Putamen (tissue), 1 donor: ENCODE measurements at places on chromosomes 11 and 22.

- DNase-seq = no peak
Measured at GRCh38 chr11:45090607-45091006, 55.8 kb upstream of the PRDM11 start.

- peak; percentile 29 for DNase-seq
Measured at GRCh38 chr11:18115360-18116127, 9.7 kb upstream of the SAAL1 start.

DNA sequence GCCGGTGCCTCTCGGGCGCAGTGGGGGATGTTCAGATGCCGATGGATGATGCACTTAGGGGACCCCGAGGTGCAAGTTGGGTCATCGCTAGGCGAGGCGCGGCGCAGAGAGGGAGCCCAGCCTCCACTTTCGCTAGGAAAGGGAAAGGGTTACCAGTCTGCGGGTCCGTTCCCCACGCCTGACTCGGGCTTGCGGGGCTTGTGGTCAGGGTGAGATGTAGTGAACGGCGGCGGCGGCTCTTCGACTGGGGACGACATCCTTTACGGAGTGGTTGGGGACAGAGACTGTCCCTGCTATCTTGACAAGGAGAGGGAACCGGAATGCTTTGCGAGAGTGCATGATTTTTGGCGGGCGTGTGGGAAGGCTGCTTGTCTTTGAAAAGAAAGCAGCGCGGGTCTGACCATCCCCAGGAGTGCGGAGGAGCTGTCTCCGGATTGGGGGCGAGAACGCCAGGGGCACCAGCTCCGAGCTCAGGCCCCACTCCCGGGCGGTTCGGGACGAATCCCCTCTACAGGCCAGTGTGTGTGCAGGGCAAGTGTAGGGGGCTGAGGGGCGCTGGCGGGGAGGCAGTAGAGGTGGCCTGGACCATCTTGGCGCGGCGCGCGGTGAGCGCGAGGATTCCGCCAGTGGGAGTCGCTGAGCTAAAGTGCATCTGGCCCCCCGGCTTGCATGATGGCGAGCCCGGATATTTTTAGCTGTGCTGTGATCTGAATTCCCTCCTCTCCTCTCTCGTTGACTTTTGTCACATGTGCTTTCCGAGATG is 1.1 kb downstream of the FAT3 start:
- peak; percentile 52 for DNase-seq

GRCh38 chr22:21779444-21779843 is 43.9 kb upstream of the YPEL1 start:
- no peak for DNase-seq

DNA sequence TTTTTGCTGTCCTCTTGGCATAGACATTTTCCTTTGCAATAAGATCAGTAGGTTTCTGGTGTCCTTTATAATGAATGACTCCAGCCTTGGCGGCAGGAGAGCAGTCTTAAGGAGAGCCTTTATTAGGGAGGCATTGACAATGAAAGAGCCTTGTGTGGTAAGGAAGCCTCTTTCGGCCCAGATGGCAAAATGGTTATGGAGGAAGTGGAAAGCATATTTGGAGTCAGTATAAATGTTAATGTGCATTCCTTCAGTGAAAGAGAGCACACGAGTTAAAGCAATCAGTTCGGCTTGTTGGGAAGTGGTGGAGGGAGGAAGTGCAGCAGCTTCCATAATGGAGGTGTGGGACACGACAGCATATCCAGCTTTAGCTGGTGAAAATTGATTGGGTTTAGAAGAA is 18.1 kb upstream of the ANO1 start:
- DNase-seq = no peak

- DNase-seq = no peak
Measured at GRCh38 chr11:33410086-33410765, 153.0 kb downstream of the HIPK3 start.

DNA sequence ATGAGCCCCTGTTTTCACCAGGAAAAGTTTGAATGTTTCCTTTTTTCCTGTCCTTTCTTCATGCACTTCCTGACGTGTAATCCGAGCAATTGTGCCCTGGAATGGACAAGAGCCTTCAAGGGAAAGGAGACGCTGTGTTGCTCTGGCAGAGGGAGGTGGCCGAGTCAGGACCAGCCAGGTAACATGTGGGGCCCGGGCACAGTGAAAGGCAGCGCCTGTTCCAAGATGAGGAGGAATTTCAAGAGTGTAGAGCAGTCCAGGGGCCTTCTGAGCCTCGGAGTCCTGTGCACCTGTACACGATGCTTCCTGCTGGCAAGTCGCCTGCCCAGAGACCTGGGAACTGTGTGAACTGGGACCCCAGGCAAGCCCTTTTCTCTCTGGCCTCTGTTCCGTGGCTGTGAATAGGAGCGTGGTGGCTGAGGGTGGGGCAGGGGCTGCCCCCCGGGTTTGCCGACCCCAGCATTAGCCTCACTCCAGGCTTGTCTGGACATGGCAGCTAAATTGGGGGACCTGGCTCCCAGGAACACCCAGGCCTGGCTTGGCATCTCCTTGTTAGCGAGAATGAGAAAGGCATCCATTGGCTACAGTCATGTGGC is 92.0 kb downstream of the MYEOV start:
- DNase-seq = no peak

DNA sequence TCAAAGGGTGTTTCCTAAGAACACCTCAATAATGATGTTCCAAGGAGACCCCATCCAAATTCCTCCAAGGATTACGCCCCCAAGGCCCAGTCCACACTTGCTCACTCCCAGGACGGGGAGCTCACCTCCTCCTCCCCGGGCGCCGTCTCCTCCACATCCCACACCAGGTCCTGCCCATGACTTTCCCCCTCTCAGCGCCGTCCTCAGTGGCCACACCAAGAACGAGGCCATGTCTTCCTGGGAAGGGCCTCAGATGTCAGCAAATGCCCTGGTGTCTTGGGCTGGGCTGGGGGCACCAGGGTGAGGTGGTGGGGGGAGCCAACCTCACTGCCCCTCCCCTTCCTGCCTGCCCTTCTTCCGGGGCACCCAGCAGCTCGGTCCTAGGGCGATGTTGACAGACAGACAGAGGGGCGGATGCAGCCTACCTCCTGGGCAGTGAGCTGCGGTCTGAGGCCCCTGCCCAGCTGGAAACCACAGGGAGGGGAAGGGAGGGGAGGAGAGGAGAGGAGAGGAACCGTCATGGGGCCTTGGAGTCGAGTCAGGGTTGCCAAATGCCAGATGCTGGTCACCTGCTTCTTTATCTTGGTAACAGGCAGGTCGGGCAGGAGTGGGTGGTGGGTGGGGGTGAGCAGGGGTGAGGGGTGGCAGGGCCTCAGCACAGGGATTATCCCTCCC is at the start of the genes C11orf21 and TSPAN32:
C11orf21 (minus strand) TSS at position 288 of the 675 bp plus-strand sequence; CDS start at position 178, 110 bp downstream.
TSPAN32 (plus strand) TSS at position 383 of the 675 bp plus-strand sequence; CDS start at position 520, 137 bp downstream.
- DNase-seq = peak; percentile 17

GRCh38 chr22:37043209-37043827 is 8.2 kb upstream of the KCTD17 start:
- DNase-seq = no peak
